Muscle of back (tissue), 13 donors: ENCODE measurements at places on chromosomes 6 and 20. TPM values are rescaled to one million over a fixed set of nuclear protein-coding genes. Genes with fewer than 3 reads are reported as not detected.

- no peak for DNase-seq
Measured at GRCh38 chr6:106579281-106579680, 50.0 kb downstream of the RTN4IP1 start.

Gene TBXT
- not detected for polyA plus RNA-seq

DNA sequence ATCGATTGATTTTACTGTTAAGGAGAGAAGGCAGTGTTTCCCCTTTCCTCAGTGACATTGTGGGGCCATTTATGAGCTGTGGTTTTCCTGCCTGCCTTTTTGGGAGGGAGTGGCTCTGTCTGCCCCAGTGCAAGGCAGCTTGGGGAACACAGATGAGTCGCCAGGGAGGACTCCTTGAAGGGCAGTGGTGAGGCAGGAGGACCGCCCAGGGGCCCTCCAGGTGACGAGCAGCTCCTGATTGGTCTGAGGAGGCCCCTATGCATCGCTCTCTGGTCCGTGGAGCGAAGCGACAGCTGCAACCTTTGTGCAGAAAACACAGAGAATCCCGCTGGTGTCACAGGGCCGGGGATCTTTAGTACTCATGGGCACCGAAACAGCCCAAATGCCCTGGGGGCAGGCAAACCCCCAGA lies 100.3 kb downstream of the TMEM242 start:
- no peak for DNase-seq

GRCh38 chr6:47455533-47456209 lies 21.9 kb upstream of the CD2AP start:
- DNase-seq = no peak

- DNase-seq = peak; percentile 42
Measured at GRCh38 chr6:39430871-39431523, 108.5 kb upstream of the KCNK16 start.

DNA sequence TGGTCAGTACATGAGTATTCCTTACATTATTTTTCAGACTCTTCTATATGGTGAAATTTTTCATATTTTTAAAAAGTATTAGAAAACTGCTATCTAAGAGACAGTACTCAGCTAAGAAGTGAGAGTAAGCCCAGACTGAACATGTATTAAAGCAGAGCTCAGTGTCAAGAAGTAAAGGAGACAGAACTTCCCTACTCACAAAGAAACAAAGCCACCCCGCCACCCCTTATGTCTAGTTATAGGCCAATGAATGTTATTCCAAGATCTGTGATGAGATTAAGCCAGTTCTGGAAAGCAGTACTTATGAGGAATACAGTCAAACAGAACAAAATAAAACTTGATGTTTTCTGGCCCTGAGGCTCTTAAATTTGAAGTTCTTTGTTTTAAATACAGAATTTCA lies 114.5 kb downstream of the RNGTT start:
- no peak for DNase-seq

DNA sequence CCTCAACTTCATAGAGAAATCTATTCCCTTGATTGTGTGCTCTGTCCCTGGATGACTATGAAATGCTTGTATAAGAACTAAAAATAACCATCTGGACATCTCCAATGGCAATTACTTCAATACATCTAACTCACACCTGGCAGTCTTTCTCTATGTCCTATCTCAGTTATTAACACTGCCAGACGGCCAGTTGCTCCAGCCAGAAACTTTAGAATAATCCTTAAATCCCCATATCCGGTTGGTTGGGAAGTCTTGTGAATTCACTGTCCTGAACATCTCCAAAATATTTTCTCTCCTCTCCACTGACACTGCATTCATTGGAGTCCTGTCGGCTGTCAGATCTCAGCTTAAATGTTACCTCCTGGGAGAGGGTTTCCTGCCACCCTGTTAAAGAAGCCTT lies 12.2 kb upstream of the LAMA2 start:
- DNase-seq = no peak

DNA sequence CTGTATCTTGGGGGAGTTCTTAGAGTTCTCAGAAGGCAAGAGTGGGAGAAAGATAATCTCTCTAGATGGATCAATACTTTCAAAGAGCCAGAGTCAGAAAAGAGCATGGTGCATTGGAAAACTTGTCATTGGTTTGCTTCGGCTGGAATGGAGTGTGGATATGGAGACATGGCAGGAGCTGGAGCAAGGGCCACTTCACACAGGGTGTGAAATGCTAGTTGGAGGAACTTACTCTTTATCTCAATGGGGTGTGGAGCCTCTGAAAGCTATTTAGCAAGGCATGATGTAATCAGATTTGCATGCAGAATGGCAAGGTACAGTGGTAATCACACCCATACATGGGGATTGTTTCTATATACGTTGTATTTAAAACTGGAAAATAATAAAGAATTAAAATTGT lies 31.5 kb upstream of the PAQR8 start:
- no peak for DNase-seq

DNA sequence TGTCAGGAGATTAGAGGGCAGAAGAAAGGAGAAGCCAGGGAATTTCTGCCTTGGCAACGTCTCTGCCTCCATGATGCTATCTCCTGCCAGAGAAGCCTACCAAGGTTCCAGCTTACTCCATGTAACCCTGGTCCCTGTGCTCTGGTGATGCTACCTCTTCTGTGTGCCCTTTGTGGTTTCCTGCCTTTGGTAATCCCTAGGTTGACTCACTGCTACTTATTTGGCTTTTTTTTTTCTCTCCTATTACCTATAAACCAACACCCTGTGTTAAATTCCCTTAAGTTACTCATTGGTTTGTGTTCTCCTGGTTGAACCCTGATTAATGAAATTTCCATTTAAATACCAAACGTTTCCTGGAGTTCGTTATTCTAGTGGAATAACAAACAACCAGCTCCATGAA lies 527.8 kb upstream of the FLRT3 start:
- DNase-seq = no peak

DNA sequence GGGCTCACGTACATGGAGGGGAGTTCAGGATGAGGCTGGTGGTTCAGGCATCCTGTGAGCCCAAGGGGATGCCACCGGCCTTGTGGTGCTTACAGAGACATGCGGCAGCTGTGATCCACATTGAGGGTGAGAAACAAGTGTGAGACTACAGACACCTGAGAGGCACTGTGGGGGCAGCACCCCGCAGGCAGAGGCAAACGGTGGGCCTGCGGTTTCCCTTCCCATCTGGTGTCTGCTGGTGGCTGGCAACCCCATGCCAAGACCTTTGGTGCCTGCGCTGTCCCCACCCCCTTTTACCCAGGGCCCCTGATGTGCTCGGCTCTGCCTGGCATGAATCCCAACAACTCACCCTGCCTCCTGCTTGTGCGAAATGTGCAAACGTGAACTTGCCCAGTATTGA lies 42.0 kb downstream of the ERMARD start:
- DNase-seq = no peak

DNA sequence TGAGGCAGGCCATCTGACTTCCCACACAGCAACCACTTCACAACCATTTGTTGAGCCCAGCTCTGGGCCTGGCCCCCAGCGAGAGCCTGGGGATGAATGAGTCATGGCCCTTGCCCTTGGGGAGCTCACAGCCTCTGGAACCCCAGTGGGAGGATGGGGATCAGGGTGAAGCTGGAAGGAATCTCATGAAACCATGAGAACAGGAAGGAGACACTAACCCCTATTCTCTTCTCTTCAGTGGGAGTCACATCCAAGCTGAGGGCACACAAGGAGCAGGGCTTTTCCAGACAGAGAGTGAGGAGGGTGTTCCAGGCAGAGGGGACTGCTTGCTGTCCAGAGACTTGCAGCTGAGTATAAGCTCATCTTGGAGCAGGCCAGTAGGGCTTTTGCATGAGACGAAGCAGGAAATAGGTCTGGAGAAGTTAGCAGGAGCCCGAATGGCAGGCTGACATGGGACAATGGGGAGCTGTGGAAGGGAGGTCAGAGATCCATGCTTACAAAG lies 7.5 kb downstream of the FOXS1 start:
- DNase-seq = no peak

GRCh38 chr20:63114006-63114692 lies 101.8 kb downstream of the YTHDF1 start:
- DNase-seq = no peak

DNA sequence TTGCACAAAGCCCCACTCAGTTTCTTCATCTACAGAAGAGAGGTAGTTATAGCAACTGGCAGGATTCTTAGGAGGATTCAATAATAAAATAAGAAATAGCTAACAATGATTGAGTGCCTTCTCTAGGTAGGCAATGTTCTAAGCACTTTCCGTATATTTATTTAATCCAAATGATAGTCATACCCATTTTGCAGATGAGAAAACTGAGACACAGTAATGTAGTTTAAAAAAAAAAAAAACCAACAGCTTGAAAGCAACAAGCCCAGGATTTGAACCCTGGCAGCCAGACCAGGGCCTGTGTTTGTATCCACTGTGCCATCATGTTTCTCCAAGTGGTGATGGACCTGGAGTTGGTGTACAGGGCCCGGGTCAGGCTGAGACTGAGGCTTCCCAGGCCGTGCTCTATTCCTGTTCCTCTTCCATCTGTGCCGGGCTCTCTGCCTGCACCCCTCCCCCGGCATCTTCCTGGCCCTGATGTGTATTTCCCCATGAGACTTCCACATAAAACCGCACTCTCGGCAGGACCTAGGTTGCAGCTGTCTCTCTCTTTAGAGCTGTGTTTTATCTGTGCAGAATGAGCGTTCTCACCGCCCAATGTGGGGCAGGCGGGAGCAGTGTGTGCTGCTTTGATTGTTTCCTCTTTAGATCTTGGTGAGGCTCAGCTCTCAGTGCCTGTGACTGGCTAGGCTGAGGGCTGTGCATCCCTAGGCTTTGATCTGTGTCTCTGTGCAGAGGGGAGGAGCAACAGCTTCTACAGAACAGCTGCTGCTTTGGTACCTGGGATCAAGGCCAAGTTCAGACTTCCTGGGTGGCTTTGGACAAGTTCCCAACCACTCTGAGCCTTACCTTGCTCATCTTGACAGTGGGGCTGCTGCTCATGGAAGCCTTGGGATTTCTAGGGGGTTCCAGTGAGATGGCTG lies 49.5 kb downstream of the TOX2 start:
- peak; percentile 70 for DNase-seq

DNA sequence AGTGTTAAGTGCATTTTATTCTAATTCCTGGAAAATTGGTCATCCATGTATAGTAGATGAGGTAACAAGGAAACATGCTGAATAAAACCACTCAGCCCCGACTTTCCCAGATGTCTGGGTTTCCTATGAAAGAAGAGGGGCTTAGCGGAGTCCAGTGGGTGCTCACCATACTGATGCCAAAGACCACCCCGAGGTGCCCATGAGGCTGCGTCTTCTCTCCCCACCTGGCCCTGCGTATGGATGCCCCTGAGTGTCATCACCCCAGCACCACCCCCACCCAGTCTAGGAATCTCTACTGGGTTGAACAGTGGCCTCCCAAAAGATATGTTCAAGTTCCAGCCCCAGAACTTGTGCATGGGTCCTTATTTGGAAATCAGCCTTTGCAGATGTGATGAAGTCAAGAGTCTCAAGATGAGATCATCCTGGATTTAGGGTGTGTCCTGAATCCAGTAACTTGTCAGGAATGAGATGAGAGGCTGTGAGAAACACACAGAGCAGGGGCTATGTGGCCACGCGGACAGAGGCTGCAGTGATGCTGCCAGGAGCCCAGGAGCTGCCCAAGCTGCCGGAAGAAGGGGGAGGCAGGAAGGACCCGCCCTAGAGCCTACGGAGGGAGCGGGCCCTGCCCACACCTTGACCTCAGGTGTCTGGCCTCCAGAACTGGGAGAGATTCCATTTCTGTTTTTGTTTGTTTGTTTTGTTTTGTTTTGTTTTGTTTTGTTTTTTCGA lies 124.6 kb upstream of the CDH4 start:
- peak; percentile 67 for DNase-seq

- no peak for DNase-seq
Measured at GRCh38 chr6:113425977-113426660, 431.0 kb upstream of the MARCKS start.

DNA sequence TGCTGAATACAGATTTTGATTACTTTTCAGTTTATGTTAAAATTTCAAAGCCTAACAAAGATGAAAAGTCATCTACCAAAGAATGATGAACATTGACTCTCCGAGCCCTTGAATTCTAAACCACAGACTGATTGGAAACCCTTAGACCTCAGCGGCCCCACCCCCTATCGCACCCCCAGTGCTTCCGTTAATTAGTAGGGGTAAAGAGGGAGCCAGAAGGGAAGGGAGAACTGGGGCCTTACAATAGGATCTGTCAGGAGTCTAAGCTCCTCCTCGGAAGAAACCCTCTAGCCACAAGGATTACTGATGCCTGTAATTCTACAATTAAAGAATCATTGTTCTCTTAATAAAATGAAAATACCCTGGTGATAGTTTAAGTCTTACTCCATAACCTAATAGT lies 79.7 kb upstream of the JARID2 start:
- no peak for DNase-seq

Gene SYNDIG1
- polyA plus RNA-seq = 5.1 TPM

- DNase-seq = no peak
Measured at GRCh38 chr6:56040223-56040622, 164.8 kb upstream of the BMP5 start.

Gene GPX6
- polyA plus RNA-seq = not detected

- no peak for DNase-seq
Measured at GRCh38 chr20:62697468-62697912, 11.1 kb upstream of the NTSR1 start.

Gene ANKRD6
- polyA plus RNA-seq = 8.6 TPM

GRCh38 chr20:16363506-16364319 lies 209.5 kb downstream of the KIF16B start:
- no peak for DNase-seq

- peak; percentile 60 for DNase-seq
Measured at GRCh38 chr20:17910828-17911294, 57.7 kb downstream of the SNX5 start.

GRCh38 chr6:16659466-16660156 lies 101.6 kb downstream of the ATXN1 start:
- DNase-seq = no peak

Gene PNPLA1
- polyA plus RNA-seq = 0.12 TPM

- DNase-seq = no peak
Measured at GRCh38 chr20:57987659-57988058, 240.8 kb downstream of the ANKRD60 start.

Gene CAPN11
- not detected for polyA plus RNA-seq

DNA sequence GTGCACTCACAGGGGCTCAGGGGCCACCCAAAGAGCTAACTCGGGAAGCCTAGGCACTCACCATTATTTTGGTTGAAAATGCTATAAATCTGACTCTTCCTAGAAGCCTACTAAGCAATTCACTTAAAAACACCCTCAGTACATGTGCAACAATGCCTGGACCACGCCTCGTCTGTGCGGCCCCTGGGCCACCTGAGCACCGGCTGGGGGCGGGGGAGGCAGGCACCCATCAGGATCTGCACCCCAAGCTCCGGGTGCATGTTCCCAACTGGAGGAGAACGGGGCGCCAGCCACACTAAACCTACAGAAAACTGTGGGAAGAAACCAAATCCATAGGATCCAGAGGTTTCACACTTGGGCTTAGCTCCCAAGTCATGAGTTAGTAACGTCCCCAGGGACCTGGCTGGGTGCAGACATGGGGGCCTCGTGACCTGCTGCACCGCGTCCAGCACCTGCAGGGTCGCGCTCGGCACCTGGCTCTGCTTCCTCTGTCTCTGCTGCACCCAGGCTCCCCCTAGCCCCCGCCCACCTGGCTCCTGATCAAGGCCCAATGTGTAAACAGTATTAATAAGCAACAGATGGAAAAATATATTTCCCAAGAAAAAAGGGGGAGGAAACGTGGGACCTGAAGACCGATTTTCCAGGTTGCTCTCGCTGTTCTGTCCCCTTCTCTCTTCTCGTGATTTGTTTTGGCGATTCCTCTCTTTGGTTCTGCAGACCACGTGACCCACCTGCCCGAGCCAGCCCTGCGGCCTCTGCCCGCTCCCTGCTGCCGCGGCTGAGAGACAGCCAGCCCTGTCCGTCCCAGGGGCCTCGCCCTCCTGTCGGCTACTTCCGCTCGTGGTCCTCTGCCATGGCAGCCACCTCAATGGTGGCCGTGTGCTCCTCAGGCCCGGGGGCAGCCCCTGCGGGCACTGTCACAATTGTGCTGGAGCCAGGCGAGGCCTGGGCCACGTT lies 15.5 kb upstream of the HELZ2 start:
- no peak for DNase-seq
